ENCODE measurements at places on chromosomes 6 and 20.

- DNase-seq = no peak
Observed at GRCh38 chr6:35651244-35651643, 37.5 kb downstream of the FKBP5 start.

- no peak for DNase-seq
Observed at GRCh38 chr6:139249395-139249794, 42.4 kb downstream of the TXLNB start.

DNA sequence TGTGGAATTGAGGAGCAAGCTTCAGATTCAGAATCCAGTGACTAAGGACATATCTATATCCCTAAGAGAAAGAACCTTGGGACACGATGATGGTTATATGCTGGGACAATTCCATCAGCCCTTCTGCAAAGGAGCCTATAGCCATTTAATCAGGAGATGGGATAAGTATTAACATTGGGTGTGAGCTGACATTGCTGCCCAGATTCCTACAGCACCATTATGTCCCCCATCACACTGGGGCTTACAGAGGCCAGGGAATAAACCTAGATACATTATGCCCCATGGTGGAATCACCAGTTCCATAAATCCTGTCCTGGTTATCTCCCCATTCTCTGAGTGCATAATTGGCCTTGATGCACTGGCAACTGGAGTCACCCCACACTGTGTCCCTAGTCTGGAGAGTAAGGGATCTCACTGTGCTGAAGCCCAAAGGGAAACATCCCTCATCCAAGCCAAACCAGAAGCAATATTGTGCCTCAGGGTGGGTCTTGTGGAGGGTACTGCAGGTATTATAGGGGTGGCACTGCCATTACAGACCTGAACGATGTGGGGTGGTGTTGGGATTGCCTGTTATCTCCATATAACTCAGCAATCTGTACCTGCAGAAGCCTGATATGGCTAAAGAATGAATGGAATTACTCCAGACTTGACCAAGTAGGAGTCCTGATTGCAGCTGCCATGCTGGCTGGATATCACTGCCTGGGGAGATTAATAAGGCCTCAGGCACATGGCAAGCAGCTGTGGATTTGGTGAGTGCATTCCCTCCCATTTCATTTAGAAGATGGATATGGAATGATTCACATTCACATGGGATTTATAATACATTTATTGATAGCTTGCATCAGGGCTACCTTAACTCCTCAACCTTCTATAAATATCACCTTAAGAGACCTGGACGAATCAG lies 5.0 kb downstream of the HLA-A start:
- no peak for DNase-seq

DNA sequence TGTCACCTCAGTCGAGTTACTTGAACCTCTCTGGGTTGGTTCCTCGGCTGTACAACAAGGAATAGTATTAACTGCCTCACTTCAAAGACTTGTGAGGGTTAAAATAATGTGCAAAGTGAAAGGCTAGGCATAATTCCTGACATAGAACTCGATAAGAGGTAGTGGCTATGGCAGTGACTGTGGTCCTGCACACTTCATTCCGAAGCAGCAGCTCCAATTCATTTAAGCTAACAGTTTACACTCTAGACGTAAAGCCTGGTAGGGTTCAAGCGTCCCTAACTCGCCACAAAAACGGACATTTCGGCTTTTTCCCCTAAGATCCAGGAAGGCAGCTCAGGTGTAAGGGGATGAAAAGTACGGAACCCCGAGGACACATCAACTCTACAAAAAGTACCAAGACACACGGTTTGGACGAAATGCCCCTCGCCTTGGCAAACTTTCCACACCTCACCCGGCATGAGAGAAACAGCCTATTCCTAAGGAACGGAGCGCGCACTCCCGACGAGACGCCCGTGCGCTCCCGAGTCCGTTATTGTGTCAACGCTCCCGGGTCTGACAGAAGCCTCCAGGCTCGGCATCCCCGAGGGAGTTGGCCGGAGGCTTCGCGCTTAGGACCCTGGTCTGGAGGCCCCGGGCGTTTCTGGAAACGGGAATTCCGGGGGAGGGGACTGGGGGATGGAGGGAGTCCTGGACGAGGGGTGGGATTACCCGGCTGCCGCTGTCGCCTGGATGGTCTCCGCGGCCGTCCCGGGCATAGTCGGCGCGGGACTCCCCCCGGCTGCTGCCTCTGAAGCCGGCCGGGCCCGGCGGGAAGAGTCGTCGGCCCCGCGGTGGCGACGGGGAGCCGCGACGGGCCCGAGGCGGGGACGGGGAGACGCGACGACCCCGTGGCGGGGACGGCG lies 937 bp downstream of the ZNF318 start:
- DNase-seq = peak; percentile 51

DNA sequence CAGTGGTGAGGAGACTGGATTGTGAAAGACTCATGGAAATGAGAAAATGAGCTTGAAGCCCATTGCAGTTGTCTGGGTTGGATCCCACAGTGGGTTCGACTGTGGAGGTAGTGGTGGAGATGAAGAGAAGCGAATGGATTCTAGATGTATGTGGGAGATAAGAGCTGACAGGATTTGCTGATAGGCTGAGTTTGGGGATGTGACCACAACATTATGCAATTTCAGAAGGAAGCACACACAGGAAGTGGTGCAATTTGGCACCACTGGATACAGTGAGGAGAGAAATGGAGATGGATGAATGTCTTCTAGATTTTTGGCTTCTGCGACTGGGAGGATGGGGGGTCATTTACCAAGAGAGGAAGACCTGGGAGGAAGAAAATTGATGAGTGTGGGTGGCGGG lies 64.4 kb upstream of the MAFB start:
- no peak for DNase-seq

- no peak for DNase-seq
Observed at GRCh38 chr20:37291724-37292126, 2.3 kb downstream of the MANBAL start.

DNA sequence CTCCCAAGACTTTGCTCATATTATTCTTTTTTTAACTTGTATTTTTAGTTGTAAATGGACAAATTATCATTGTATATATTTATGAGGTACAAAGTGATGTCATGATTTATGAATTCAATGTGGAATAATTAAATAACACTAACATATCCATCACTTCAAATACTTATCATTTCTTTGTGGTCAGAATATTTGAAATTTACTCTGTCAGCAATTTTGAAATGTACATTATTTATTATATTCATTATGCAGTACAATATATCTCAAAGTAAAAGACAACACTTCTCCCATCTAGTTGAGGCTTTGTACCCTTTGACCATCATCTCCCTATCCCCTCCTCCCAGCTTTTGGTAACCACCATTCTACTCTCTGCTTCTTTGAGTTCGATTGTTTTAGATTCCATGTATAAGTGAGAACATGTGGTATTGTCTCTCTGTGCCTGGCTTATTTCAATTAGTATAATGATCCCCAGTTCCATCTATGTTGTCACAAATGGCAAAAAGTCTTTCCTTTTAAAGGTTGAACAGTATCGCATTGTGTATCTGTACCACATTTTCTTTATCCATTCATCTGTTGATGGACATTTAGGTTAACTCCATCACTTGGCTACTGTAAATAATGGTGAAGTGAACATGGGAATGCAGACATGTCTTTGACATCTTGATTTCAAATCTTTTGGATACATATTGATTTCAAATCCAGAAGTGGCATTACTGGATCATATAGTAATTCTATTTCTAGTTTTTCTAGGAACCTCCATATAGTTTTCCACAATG lies 197.2 kb downstream of the KIF6 start:
- DNase-seq = no peak

- DNase-seq = peak; percentile 61
Observed at GRCh38 chr6:151141685-151142084, 98.1 kb upstream of the AKAP12 start.

GRCh38 chr6:107657755-107658461 lies 166.2 kb downstream of the SCML4 start:
- DNase-seq = peak; percentile 79

DNA sequence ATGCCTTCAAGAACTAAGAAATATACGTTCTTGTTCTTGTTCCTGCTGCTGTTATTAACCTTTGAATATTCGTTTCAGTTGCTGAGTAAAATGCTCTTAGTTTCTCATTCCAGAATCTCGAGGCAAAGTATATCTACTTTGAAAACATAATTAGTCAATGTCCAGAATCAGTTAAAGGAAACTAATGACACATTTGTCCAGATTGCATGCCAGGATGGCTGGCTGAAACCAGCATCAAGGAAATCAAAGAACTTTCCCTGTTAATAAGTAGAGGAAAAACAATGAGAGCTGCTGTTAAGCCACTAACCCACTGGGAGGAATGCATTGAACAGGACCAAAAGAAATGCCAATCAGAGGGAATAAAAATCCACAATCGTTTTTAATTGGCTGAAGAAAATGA lies 196.9 kb downstream of the ALDH8A1 start:
- DNase-seq = peak; percentile 76

DNA sequence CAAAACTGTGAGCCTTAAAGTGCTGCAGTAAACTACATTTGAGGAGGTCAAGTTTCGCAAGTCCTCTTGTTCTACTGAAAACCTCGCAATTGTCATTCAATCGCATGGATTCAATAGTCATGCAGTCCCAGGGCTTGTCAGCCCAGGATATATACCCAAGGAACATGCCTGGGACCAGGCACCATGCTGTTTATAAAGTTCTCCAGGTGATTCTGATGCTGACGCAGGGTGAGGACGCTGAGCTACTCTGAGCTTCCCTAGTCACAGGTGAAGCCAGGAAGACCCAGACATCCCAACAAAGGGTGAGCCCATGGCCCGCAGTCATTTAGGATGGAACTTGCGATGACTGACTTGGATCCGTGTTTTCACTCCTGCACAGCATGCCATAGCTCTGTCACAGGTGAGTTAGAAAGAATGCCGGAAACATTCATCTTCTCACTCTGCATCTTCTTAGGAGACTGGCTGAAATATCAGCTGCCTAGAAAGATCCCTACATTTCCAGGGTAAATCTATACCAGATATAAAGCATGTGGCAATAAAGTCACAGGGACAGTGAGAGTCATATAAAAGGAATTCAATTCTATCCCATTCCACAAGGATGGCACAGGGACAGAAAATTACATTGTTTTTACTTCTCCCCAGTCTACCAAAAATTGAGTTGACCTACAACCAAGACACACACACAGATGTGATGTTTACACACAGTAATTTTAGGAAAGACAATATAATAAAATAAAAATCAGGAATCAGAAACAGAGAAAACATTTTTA lies 27.0 kb upstream of the SSTR4 start:
- no peak for DNase-seq

DNA sequence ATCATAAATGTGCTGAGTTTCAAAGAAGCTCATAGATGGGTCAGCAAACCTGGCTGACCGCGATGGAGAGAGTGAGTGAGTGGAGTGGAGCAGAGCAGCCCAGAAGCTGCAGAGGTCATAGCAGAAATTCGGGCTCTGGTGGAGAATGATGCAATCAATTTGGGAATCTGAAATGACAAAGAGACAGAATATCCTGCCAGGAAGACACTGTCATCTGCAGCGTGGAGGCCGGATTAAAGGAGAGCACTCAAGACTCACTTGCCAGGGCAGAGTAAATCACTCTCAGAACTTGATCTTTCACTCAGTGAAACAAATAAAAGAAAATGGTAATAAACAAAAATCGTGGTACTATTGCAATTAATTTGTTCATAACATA lies 109.6 kb upstream of the RREB1 start:
- DNase-seq = no peak

DNA sequence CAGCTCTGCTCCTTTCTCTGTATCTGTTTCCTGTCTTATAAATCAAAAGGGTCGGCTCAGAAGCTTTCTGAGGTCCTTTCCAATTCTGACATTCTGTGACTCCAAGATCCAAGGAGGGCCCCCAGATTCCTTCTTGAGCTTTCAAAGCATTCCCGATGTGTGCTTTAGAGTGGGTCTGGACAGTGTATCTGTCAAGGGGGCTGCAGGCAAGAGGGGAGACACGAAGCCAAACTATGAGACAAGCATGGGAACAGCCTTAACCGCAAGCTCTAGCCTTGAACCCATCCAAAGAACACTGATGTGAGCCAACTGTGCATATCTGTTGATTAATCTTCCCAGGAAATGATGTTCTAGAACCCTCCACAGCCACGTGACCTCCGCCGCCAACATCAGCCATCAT lies 73.8 kb downstream of the TSHZ2 start:
- DNase-seq = no peak
